SK-N-SH treated with all-trans-retinoic acid at 6 μM for 48 hours (cell line): ENCODE measurements at places on chromosomes 3 and 15.

- ATAC-seq = peak; percentile 44; the same call in 1 of the 3 replicates
Measured at GRCh38 chr3:17979252-17979651, 236.8 kb upstream of the TBC1D5 start.

DNA sequence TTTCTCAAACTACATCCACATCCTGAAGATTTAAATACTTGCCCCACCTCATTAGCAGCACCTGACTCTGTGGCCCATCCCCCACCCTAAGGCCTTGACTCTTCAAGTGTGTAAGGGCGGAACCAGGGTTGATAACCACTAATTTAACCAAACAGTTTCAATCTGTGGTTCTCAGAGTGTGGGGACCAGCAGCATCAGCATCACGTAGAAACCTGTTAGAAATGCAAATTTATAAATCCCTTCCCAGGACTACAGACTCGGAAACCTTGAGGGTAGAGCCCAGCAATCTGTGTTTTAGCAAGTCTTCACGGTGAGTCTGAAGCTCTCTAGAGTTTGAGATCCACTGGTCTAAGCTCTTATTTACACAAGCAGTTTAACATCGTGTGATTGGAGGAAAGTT lies 12.4 kb downstream of the GNB4 start:
- ATAC-seq = no peak

DNA sequence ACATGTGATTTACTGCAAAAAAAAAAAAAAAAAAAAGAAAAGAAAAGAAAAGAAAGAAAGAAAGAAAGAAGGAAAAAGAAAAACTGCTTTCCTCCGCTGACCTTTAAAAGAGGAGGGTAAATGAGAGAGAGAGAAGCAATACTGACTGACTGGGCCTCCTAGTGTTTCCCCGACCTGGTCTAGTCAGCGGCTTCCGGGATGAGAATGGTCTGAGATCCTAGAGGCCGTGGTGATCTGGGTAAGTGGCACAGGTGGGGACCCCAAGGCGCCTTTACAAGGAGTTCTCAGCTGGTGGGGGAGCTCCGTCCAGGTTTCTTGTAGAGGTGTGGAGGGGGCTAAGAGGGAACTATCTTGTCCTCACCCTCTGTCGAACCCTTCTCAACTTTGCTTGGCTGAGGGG lies 223.1 kb downstream of the MEIS2 start:
- no peak for ATAC-seq

DNA sequence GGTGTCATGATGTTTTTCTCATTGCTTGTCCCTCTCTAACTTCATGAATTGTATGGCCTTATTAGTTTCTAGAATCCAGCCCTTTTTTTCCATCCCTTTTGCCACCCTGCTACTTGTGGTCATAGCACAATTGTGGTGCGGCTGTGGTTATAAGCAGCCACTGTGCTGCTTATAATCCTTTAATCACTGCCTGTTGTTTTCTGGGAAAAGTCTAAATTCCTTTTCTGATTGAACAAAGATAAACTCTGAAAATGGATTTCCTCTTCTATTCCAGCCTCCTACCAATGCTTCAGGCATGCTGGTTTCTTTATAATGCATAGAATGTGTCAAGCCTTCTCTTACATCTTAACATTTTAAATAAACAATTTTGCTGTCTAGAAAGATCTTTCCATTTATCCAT lies 319.5 kb downstream of the C3orf38 start:
- no peak for ATAC-seq

- ATAC-seq = no peak
Measured at GRCh38 chr3:193673845-193674244, 80.8 kb downstream of the OPA1 start.

DNA sequence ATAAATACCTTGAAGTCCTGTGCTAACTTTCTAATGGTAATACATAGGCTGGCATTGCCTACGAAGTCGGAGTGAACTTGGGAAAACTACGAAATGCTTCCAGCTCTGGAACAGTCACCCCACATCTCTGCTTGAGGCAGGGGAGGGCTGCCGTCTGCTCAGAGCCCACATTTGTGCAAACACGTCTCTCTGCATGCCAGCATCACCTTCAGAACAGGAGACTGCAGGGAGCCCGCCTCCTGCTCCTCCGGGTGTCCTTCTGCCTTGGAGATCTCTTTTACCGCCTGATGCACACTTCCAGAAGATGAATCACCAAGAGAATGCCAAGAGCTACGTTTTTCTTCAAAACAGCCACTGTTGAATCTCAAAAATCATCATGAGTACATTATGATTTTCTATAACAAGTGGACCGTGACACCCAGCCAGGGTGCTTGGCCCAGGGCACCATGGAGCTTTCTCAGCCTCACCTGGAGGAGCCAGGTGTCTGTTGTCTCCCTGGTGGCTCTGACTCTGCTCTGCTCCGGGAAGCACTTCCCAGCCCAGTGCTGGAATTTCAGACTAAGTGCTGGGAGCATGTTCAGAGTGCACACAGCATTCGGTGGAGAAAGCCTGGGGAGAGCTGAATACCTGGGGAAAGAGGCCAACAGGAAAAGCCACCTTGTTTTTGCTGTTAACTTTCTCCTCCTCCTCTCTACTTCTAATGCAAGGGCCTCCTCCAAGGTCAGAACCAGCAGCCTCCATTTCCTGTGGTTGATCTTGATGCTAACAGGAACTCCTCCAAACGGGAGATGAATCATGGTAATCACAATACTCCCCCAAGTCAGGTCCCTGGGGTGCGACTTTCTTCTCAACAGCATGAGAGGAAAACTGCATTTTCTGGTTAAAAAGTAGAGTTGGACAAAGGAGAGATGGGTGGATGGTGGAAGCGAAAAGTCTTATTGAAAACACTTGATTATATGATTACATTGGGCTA lies 467.7 kb downstream of the GABRG3 start:
- no peak for ATAC-seq

GRCh38 chr3:67305922-67306321 lies 307.8 kb downstream of the KBTBD8 start:
- ATAC-seq = no peak

DNA sequence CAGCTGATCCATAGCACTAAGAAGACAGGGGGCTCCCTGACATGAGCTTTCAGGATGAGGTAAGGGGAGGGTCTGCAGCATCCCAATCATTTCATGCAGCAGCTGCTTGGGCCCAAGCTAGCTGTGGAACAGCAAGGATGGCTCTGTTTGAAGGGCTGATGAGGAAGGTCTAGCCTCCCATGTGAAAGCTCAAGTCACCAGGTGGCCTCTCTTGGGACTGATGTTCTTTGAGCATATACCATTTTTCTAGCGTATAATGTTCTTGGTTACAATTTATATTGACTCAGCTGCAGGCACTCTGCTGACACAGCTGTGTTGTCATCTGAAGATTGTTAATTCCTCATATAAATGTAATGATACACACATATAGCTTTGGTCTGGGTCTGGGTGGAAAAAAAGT lies 87.0 kb downstream of the CD200R1L start:
- no peak for ATAC-seq

- no peak for ATAC-seq
Measured at GRCh38 chr3:78260388-78260787, 1220.5 kb downstream of the ROBO2 start.

- ATAC-seq = no peak
Measured at GRCh38 chr3:42101048-42101447, 9.9 kb downstream of the TRAK1 start.

DNA sequence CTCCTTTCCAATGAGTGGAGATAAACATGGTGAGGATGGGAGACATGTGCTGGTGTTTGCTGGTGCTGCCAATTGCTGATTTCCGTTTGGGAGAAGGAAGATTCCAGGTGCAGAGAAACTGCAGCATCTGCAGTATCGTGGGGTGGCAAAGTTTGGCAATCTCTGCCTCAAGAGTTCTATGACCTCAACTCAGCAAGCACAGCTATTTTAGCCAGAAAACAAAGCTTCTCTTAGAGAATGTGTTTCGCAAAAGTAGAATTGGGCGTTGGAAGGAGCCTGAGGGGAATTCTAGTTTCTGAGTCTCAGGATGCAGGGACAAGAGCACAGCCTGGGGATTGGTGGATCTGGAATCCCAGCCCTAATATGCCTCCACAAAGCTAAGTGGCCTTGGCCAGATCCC lies 18.2 kb upstream of the SHC4 start:
- ATAC-seq = no peak

DNA sequence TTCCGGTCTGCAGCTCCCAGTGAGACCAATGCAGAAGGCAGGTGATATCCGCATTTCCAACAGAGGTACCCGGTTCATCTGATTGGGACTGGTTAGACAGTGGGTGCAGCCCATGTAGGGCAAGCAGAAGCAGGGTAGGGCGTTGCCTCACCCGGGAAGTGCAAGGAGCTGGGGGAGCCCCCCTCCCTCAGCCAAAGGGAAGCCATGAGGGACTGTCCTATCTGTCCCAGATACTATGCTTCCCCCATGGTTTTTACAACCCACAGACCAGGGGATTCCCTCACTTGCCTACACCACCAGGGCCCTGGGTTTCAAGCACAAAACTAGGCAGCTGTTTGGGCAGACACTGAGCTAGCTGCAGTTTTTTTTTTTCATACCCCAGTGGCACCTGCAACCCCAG lies 71.8 kb downstream of the CPNE4 start:
- no peak for ATAC-seq

- ATAC-seq = no peak
Measured at GRCh38 chr3:63878394-63879060, 14.9 kb downstream of the ATXN7 start.

DNA sequence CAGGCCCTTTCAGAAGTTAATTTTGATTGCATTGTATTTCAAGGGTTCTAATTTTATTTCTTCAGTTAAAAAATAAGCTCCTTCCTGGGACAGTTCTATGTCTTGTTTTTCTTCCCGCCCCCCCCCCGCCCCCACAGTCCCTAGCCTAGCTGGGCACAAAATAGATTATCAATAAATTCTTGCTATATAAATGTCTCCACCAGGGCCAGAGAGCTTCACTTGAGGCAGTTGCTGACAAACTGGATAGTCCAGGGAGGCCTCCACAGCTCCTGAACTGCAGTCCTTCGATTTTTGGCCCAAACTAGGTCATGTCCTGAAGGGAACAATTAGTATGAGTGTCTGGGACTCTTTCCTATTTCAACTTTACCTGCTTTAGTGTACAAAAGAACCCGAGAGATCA lies 9.9 kb upstream of the CSPG5 start:
- ATAC-seq = no peak

DNA sequence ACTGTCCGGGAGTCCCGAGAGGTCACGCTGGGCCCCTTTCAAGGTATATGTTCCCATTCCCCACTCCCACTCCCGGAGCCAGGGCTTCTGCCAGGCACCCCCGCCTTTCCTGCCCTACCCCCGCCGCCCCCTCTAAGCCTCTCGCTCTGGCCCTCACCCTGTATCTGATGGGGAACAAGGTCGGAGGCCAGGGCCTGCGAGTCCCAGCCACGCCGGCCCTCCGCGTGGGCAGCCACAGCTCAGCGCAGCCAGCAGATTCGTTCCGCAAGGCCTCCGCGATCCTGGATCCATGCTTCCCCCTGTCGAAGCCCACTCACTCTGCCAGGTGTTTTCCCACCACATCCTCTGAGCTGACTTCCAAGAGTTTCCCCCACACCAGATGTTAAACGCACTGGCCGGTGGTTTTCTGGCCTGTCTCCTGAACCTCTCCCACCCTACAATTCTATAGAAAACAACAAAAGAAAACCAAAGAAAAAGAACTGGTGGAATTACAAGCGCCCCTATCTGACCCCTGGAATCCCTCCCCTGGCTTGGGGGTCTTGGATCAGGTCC lies 303.7 kb downstream of the NTRK3 start:
- no peak for ATAC-seq

GRCh38 chr3:138817695-138818094 lies 17.0 kb downstream of the PIK3CB start:
- no peak for ATAC-seq

- ATAC-seq = no peak
Measured at GRCh38 chr15:64493641-64494040, 33.3 kb downstream of the ZNF609 start.

- ATAC-seq = no peak
Measured at GRCh38 chr3:187261541-187261969, 30.0 kb downstream of the MASP1 start.

GRCh38 chr3:27201492-27201891 lies 167.7 kb downstream of the NEK10 start:
- no peak for ATAC-seq
